ENCODE measurements at places on chromosomes 6 and 20.

GRCh38 chr20:47258745-47259695, 97.5 kb downstream of the ZMYND8 start:
- no peak for DNase-seq

DNA sequence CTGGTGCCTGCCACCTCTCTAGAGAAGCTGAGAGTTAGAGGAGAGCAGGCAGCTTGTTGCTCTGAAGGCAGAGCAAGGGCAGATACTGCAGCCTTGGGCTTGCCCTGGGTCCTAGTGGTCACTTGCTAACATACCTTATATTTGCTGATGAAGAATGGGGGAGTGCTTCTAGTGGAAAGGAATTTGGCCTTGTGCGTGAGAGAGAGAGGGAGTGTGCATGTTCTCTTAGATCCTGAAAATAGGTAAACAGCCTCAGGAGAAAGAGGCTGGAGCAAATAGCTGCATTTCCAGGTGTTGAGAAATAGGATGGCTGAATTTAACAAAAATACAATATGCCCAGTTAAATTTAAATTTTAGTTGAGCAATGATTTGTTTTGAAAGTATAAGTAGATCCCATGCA, 724.5 kb upstream of the FLRT3 start:
- no peak for DNase-seq

- no peak for DNase-seq
Measured at GRCh38 chr6:37130704-37131103, 39.2 kb upstream of the PIM1 start.

- DNase-seq = no peak
Measured at GRCh38 chr6:40844246-40844645, 194.8 kb downstream of the UNC5CL start.

- DNase-seq = no peak
Measured at GRCh38 chr6:87501809-87502572, 29.2 kb downstream of the SLC35A1 start.

DNA sequence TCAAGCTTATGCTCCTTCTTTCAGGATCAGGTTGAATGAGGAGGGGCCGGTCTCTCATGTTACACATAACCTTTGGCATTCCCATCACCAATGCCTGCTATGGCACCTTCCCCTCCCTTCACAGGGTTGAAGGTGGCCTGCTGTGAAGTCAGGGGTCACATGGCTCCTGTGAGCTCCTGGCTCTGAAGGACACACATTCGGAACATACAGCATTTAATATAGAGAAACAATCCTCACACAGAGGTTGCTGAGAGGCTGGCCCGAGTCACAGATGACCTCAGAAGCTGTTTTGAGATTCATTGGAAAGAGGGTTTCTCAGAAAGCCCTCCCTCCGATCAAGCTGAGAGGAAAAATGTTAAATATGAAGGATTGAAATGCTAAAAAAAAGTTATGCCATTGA, 82.1 kb downstream of the PSMG4 start:
- DNase-seq = no peak

GRCh38 chr6:112066606-112067005, 12.7 kb downstream of the CCN6 start:
- DNase-seq = no peak

DNA sequence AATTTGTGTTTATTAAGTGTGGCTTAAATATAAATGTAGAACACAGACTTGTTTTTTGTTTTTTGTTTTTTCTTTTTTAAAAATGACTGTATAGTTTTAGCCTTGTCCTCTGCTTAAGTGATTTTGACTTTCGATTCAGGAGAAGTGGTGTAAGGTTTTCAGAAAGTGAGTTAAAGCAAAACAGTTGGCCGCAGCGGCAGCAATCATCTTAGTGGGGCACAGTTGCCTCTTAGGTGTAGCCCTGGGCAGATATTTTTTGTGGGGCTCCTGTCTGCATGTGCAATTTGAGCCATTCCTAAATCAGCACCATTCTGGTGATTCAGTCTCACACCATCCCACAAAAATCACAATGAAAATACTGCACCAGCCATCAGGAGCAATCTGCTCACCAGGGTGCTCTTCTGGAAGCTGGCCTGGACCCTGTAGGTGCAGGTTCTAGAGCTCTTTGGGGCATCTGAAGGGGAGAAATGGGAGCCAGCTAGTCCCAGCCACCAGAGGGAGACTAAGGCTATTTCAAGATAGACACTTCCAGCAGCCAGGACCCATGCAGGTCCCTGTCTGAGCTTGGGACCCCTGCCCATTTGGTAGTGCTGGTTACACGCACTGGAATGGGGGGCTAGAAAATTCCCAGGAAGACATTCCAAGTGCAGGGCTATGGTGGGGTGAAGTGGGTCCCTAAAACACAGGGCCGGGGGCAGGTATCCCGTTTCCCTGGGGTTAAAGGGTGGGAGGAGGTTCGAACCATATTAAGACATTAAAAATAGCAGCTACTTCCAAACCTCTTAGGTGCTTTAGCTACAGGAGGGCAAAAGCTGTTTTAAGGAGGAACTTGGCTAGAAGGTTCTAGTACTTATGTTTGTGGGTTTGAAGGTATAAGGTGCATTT, 156.6 kb downstream of the NFATC2 start:
- no peak for DNase-seq

DNA sequence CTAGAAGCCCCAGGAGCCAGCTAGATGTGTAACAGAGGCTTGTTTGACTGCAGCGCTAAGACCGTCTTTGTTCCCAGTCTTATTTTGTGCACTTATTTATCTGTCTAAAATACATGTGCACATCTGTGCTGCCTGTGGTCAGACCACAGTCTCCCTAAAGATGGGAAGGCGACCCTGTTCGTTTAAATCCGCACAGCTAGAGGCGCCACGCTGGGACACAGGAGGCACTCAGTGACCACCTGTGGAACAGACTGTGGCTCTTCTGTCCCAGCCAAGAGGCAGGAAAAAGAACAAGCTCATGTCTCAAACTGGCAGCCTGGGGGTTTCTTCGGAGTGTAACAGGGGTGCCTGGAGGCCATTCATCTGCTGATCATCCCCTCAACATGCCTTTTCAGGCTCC, 66.8 kb downstream of the CPNE5 start:
- DNase-seq = no peak

GRCh38 chr20:21571841-21572690, 58.2 kb upstream of the NKX2-2 start:
- DNase-seq = no peak

DNA sequence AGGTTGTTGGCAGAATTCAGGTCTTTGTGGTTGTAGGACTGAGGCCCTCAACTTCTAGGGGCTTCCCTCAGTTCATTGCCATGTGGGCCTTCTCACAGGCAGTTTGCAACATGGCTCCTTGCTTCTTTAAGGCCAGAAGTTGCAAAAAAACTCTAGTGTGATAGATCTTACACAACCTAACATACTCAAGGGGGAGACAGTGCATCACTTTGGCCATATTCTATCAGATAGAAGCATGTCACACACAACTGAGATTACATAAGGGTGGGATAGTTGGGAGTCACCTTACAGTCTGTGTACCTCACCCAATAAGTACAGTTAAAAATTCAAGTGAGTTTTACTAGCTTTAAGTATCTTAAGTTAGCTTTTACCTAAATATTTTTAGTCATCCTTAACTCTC, 1.6 kb downstream of the SIRPD start:
- no peak for DNase-seq

DNA sequence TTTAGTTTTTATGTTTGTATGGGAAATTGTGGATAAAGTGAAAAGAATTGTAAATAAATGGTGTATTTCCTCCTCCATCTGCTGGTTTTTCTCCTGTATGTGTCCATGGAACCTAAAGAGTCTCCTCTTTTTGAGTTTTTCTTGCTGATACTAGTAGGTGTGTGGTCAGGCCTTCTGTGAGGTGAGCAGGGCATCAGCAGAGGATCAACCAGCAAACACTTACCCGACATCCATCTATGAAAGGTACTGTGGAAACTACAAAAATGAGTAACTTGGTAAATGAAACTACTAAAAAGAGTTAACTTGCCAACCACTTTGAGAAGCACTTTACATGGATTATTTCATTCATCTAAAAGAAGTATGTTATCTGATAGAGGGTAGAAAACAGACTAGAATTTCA, 20.9 kb upstream of the RNF8 start:
- DNase-seq = no peak

- DNase-seq = no peak
Measured at GRCh38 chr6:29008089-29008488, 3.0 kb upstream of the ZNF311 start.

DNA sequence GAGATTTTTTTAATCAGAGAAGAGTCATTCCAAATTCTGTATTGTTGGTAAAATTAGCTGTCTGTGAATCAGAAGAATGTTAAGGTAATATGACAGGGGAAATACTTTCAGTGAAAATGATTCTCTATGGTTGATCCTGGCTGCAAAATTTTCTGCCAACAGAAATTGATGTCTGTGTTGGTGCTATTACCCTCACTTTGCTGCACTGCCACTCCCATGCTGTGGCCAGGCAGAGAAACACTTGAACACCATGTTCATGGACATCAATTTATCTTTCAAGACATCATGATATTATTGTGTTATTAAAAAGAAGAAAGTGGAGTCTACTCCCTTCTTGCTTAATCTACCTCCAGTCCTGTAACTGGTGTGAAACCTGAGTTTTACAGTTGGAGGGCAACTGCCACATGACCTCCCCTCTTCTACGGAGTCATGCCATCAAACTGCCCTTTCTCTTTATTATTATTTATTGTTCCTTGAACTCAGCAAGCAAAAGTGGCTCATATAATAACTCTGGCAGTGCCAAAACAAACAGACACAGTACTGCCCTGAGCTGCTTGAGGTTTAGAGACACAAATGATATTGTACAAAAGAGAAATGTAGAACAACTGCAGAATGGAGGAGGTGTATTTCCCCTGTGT, 288.0 kb upstream of the JAG1 start:
- no peak for DNase-seq

DNA sequence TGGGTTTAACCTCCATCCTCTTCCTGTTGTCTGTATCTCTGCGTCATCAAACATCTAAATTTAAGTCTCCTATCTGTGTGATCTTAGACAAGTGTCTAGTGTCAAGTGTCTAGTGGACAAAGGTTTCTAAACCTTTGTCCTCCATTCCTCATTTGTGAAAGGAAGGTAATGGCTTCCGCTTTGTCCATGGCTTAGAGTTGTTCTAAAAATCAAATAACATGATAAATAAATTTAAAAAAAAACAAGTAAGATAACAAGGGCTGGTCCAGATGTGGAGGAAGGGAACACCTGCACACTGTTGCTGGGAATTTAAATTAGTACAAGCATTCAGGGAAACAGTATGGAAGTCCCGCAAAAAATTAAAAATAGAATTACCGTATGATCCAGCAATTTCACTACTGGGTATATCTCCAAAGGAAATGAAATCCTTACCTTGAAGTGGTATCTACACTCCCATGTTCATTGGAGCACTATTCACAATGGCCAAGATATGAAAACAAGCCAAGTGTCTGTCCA, 17.6 kb upstream of the SERPINB1 start:
- DNase-seq = no peak

GRCh38 chr20:50263831-50264230, 73.2 kb downstream of the CEBPB start:
- DNase-seq = no peak

GRCh38 chr6:26249957-26250697, 114.9 kb upstream of the BTN3A2 start:
- no peak for DNase-seq

- DNase-seq = no peak
Measured at GRCh38 chr6:157392927-157393668, 12.1 kb downstream of the ZDHHC14 start.

- DNase-seq = no peak
Measured at GRCh38 chr20:4170621-4171537, 155.5 kb upstream of the RNF24 start.

DNA sequence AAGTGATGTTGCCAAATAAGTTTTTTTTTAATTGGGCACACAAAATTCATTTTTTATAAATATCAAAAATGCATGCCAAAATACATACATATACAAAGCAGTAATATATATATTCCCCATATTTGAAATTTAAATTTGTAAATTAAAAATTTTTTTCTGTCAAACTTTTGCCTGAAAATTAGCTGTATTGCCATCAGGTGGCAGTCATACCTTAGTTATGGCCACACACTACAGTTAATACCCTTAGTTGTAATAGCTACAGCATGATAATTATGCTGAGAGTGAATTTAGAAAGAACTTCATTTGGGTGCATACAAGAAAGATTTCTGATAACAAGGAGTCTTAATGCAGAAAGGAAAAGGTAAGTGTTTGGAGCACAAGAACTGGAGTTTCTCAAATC, 46.2 kb upstream of the SDHAF4 start:
- DNase-seq = no peak

DNA sequence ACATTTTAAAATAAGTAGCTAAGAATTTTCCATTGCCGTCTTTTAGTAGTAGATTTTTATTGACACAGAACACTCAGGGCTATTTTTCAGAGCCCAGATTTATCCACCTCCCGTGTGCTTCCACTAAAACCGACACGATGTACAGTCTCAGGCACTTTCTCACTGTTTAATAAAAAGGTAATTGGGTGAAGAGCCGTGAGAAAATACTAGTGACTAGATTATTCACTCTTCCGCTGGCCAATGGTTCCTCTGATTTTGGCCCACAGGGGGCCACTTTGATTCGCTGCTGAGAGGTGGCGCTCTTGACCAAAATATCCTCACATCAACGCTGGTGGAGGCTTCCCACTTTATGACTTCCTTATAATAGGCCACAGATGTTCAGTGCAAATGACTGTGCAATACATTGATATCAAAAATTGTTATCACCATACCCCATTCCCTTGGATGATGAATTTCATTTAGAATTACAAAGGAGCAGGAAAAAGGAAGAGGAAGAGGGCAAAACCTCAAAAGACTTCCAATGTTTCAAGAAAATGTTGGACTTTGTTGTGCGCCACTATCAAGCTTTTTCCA, 12.3 kb upstream of the HDDC2 start:
- DNase-seq = peak; percentile 24

DNA sequence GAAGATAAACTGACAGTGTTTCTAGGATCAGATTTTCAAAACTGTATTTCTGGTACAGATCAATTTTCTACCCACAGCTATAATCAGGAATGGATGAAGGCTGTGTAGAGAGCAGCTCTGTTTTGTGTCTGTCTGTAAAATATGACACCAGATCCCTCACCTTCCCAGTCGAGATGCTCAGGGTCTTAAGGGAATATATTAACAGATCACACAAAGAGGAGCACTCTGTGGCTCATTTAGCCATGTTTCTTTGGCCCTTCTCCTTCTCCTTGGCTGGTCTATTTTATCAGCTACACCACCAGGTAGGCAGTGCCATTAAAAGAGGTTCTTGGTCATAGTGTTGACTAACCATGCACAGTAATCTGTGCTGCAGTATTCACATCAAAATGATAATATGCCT, 82.6 kb downstream of the PREP start:
- DNase-seq = no peak
